Neural progenitor cell (in vitro differentiated cells): ENCODE measurements at places on chromosomes 11 and 22. TPM values are rescaled to one million over a fixed set of nuclear protein-coding genes. Genes with fewer than 3 reads are reported as not detected.

GRCh38 chr22:17779286-17780115, 5.2 kb upstream of the BID start:
- DNase-seq: no peak

- DNase-seq: no peak
Observed at GRCh38 chr11:61956191-61957020, 6.3 kb downstream of the BEST1 start.

DNA sequence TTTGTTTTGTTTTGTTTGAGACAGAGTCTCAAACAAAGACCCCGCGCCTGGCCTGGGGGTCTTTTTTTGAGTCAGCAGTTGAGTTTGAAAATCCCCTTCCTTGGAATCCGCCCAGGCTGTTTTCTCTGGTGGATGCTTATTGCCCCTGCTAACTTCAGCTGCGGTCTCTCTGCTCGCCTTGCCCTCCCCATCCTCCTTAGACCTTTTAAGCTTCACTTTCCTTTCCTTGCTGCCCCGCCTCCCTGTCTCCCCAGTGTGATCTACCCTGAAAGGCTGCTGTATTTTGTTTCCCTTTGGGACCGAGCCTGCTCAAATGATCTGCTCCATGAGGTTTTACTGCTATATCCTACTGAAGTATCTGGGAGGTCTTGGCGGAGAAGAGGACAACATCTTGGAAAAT, 2.5 kb downstream of the USP18 start:
- no peak for DNase-seq

DNA sequence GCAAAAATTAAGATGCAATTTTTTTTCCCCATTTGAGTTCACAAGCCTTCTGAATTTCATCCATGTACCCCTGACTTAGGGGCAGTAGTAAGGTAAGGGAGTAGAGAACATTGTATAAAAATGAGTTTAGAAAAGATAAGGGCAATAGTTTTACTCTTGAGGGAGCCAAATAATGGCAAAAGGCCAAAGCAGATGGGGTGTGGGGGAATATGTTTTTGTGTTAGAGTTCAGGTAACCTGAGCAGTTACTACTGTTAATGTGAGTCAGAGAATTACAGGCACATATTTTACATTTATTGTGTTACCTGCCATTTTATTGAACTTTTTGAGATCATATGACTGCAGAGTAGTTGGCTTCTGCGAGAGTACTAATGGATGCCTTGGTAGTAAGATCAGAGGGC, 3.1 kb downstream of the EED start:
- no peak for DNase-seq

Gene TNNI2
- 1.2 and 2.6 TPM in 2 replicates for total RNA-seq

Gene USH1C
- 0.24 and 0.56 TPM in 2 replicates for total RNA-seq

Gene HEPHL1
- total RNA-seq: 0.02 TPM in 1 of 2 replicates, not detected in the other

- peak; percentile 68 for DNase-seq
Observed at GRCh38 chr11:61671527-61671926, 8.7 kb upstream of the DAGLA start.

DNA sequence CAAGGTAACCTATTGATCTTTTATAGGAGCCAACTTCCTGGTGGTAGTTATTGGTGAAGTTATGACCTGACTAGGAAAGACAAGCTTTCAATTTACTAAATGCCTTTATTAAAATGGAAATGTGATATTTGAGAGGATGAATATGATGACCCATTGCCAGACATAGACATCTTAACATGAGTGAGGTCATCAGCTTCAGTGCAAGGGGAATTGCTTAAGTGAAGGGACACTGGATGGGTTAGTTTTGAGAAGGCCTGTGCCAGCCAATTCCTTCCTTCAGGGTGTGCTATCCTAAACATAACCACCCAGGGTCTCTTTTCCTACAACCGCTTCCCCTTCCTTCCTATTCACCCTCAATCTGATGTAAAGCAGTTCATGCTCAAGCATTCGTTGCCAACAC, 21.5 kb downstream of the NAV2 start:
- DNase-seq: no peak

Gene MTMR3
- total RNA-seq: 35.4 and 40.0 TPM in 2 replicates

Gene ANKK1
- 0.22 TPM in 1 of 2 replicates, not detected in the other for total RNA-seq
